ENCODE measurements at places on chromosomes 3 and 15. TPM values are rescaled to one million over a fixed set of nuclear protein-coding genes. Genes with fewer than 3 reads are reported as not detected.

DNA sequence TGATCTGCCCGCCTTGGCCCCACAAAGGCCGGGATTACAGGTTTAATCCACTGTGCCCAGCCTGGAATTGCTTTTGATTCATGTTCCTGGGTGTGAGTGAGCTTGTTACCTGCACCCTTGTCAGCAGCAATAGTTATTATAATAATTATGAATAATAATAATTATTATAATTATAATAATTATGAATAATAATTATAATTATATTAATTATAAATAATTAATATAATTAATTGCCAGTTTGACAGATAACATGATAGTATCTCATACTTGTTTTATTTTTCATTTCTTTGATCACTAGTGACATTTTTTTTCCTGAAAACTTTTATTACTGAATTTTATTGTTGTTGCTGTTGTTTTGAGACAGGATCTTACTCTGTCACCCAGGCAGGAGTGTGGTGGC is 21.1 kb upstream of the TRAK1 start:
- DNase-seq = no peak

DNA sequence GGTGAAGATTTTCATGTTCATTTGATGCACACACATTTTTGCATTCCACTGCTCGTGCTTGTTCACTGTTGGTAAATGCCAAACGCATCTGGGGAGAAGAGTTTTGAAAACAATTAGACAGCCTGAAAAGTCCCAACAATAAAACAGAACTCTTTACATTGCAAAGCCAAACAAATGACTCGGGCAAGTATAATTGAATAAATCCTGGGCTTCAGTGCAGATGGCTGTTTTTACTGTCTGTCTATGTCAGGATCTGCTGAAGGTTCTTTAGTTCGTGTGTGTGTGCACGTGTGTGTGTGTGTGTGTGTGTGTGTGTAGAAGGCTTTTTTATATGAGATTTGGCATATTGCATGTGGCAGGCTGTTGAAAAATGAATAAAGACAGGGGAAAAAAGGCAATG is 277.5 kb upstream of the CDIN1 start:
- DNase-seq = no peak

DNA sequence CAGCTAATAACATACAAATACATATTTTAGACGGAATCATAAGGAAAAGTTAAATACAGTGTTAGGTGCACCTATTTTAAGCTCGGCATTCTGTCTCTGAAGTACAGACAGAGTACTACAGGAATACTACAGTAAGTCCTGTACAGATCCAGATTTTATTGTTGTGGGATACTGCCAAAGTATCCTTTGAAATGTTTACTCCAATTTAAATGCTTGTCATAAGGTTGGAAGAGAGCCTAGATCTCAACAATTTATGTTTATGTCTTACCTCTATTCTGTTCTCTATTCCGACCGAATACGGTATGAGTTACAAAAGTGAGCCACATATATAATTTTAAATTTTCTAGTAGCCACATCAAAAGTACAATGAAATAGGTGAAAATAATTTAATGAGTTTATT is 25.3 kb downstream of the PLD1 start:
- no peak for DNase-seq

DNA sequence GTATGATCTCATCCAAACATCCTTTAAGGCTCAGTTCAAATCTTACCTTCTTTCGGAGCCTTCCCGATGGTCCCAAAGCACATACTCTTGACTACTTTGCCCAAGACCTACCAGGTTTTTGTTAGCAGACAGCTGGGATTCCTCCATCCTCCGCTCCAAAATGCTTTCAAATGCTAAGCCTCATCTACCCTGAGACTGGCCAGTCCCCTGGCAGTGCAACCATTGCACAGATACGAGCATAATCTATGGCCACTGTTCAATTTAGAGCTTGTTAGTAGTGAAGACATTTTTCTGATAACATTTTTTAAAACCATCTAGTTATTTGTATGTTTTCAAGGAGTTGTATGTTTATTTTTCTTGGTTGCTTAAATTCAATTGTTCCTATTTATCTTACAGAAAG is 264.4 kb upstream of the NR2F2 start:
- no peak for DNase-seq

- DNase-seq = no peak
Observed at GRCh38 chr3:1272546-1273265, 179.9 kb downstream of the CNTN6 start.

The RBPMS2 gene
- total RNA-seq = 37.5 TPM

The NDUFB4 gene
- total RNA-seq = 162 TPM

The GALNT15 gene
- 0.46 TPM for total RNA-seq

The FGD5 gene
- 0.09 TPM for total RNA-seq

The C3orf20 gene
- total RNA-seq = 0.19 TPM
